GM13976 (cell line): ENCODE measurements at places on chromosomes 3 and 15.

DNA sequence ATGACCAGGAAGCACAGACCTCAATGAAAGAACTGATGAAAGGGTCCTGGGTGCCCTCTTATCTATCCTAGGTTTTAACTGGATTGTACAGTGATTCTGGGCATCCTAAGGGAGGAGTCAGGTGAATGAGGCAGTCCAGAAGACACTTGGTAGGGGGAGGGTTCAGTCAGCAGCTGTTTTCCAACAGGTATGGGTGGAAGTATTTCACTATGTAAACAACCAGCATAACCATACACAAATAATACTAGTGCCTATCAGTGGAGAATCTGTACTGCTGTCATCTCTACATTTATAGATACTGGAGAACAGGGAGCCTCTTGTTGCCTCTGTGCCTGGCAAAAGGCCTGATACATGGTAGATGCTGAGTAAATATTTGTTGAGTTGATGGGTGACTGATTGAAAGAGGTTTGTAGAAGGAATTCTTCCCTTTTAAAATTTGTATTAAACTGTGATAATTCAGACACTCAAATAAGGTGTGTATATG lies 328.5 kb downstream of the RBMS3 start:
- DNase-seq = no peak

GRCh38 chr3:66338927-66339326 lies 118.1 kb downstream of the SLC25A26 start:
- no peak for DNase-seq

GRCh38 chr3:147418371-147418781 lies 9.2 kb downstream of the ZIC1 start:
- no peak for DNase-seq

GRCh38 chr15:30671309-30671708 lies 45.4 kb downstream of the ARHGAP11B start:
- DNase-seq = no peak

- no peak for DNase-seq
Observed at GRCh38 chr3:39263576-39263975, 16.3 kb downstream of the CX3CR1 start.

- DNase-seq = peak; percentile 3
Observed at GRCh38 chr15:100759698-100760356, 119.8 kb upstream of the ALDH1A3 start.

- no peak for DNase-seq
Observed at GRCh38 chr15:93290618-93290946, 201.6 kb upstream of the RGMA start.

DNA sequence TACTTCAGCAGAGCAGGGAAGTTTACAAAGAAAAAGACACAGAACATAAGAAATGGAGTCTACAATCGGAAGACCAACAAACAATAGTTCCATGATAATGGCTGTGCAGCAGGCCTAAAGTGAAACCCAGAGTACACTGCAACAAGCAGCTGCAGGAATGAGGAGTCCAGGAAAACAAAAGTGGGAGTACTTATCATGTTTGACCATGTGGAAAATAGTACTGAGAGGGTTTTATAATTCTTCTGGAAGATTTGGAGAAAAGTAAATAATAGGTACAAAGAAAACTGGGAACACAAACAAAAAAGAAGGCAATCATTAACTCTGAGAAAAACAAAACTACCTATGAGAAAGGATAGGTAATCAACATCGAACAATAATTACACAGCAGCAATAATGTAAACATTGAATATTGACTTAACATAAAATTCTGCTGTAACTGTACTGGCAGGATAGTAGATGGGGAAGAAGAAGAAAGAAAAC lies 87.5 kb downstream of the NEK10 start:
- DNase-seq = no peak
